Activated CD8-positive, alpha-beta memory T cell treated with anti-CD3 and anti-CD28 coated beads, Interleukin-2, amount 10 ng/mL, durations not matched to agents 7 days and 5 days (primary cell): ENCODE measurements at places on chromosomes 2 and 18. TPM values are rescaled to one million over a fixed set of nuclear protein-coding genes. Genes with fewer than 3 reads are reported as not detected.

BCL11A gene
- not detected for total RNA-seq

- H3K36me3 ChIP-seq: no peaks in the 10 kb centered on the region
- no peaks in the 10 kb centered on the region for H3K27me3 ChIP-seq
- H3K4me1 ChIP-seq: peaks cover 15% of the 10 kb centered on the region
- DNase-seq: no peak
- H3K27ac ChIP-seq: no peak overlapping the region
These were observed 125.8 kb upstream of the COPS8 start for GRCh38 chr2:236959876-236960275.

METAP1D gene
- total RNA-seq: 3.9 TPM

DNA sequence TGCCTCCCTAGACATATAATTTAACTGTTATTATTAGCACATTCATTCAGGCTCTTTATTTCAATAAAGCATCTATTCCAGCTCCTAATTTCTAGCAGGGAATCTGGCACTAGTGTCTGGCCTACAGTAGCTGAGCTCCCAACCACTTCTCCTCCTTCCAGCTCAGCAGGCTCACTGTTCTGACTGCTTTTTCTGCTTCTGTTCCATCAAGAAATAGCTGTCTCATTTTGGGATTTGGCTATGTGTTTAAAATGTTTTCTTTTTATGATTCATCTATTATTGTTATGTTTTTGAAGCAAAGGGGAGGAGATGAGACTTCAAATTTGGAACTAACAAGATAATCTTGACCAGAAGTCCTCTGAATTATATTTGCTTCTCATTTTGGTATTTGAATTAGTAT, 172.7 kb upstream of the SMAD7 start:
- no peak overlapping the region for H3K27ac ChIP-seq
- DNase-seq: no peak
- peaks cover 3% of the 10 kb centered on the region for H3K36me3 ChIP-seq
- no peak overlapping the region for H3K4me3 ChIP-seq

TEKT4 gene
- not detected for total RNA-seq

DNA sequence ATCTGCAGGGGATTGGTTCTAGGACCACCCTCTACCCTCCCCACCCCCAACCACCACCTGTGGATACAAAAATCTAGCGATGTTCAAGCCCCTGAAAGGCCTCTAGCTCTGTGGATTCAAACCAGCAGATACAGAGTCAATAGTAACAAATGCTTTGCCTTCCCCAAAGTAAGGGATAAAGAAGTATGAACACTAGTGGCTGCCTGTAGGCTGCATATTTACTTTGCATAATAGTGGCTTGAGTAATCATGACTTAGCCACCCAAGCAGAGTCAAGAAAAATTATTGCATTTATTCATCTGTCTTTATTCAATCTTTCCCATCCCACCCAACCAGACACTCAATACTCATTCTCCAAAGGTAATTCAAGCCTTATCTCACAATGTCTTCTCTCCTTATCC, 43.8 kb downstream of the SOCS6 start:
- peaks cover 3% of the 10 kb centered on the region for H3K27me3 ChIP-seq
- H3K4me3 ChIP-seq: no peak overlapping the region
- H3K27ac ChIP-seq: no peak overlapping the region
- no peaks in the 10 kb centered on the region for H3K4me1 ChIP-seq
- no peaks in the 10 kb centered on the region for H3K36me3 ChIP-seq

DNA sequence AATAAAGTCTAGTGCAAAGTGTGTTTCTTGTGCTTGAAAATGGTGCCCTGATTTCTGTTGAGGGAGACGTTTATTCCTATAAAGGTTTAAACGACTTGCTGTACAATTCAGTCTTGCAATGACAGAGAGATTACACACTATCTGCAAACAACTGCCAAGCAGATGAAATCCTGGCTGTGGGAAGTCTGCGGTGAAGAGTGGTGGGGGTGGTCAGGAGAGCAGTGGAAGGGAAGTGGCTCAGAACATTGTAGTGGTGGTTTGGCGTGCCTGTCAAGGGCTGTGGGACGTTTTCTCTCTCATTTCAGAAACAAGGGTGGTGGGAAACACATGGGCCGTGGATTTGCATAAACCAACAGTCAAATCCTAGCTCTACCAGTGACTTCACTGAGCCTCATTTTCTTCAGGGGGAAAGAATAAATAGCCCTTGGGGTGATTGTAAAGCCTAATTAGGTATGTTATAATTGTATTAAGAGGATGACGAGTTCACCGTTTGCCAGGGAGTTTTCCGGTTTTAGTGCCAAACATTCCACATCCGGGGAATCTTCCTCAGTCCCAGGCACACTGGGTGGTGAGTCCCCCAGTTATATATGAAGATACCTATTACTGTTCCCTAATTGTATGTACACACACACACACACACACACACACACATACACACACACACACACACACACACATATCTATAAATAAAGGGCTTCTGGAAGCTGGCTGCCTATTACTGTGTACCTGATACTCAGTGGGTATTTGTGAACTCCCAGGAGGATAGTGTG, 115.0 kb downstream of the SPTBN1 start:
- H3K27me3 ChIP-seq: no peaks in the 10 kb centered on the region
- H3K27ac ChIP-seq: peak overlapping the region; percentile 94
- H3K4me1 ChIP-seq: peaks cover 87% of the 10 kb centered on the region

- H3K27me3 ChIP-seq: no peaks in the 10 kb centered on the region
- no peak overlapping the region for H3K27ac ChIP-seq
- H3K4me3 ChIP-seq: no peak overlapping the region
- no peaks in the 10 kb centered on the region for H3K36me3 ChIP-seq
- no peak for DNase-seq
- no peaks in the 10 kb centered on the region for H3K4me1 ChIP-seq
These were observed 22.3 kb upstream of the DYNC2LI1 start for GRCh38 chr2:43751476-43751990.

- no peaks in the 10 kb centered on the region for H3K4me1 ChIP-seq
- H3K27me3 ChIP-seq: peaks cover 46% of the 10 kb centered on the region
- H3K27ac ChIP-seq: no peak overlapping the region
- no peak overlapping the region for H3K4me3 ChIP-seq
- H3K36me3 ChIP-seq: no peaks in the 10 kb centered on the region
These were observed 12.8 kb upstream of the GBX2 start for GRCh38 chr2:236180831-236181453.

DNA sequence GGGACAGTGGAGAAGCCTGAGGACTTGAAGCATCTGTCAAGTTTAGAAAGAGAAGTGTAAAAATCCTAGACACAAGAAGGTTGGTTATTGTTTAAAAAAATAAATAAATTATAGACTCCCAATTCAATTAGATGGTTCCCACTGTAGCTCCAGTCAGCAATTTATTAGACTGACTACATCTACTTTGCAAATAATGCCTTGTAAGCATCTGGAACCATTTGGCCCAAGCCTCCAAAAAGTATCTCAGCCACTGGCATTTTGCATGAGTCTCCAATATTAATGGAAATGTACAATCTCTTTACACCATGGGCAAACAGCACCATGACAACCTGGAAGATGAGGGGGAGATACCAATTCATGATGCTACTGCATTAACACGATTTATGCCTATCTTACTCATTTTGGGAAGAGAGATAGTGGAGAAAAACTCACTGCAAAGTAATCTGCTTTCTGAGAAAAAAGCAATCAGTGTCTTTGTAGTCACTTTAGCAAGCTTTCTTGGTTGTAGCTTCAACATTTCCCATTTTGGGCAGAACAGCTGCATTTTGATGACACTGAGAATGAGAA, 2.8 kb downstream of the NYAP2 start:
- H3K36me3 ChIP-seq: no peaks in the 10 kb centered on the region
- H3K4me1 ChIP-seq: no peaks in the 10 kb centered on the region
- H3K27ac ChIP-seq: no peak overlapping the region
- peaks cover 10% of the 10 kb centered on the region for H3K27me3 ChIP-seq

FAM228A gene
- not detected for total RNA-seq

GRCh38 chr2:230156782-230157699, 62.7 kb downstream of the SP110 start:
- H3K27me3 ChIP-seq: no peaks in the 10 kb centered on the region
- no peaks in the 10 kb centered on the region for H3K36me3 ChIP-seq
- no peak overlapping the region for H3K27ac ChIP-seq

DNA sequence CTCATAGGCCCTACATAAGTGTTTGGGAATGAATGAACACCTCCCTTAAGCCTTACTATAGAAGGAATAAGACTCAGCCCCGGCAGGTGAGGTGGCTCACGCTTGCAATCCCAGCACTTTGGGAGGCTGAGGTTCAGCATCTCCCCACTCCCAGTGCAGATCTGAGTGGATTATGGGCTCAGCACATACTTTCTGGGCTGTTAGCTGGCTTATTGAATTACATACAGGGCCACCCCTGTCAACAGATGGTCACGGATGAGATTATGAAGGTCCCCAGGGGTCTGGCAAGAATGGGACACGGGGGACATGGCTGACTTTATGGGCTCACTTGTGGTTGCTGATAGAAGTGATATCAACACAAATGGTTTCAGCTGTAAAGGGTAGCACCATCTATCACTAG, 322.3 kb downstream of the TSN start:
- H3K27ac ChIP-seq: no peak overlapping the region
- DNase-seq: no peak
- H3K4me1 ChIP-seq: no peaks in the 10 kb centered on the region
- H3K4me3 ChIP-seq: no peak overlapping the region
- H3K36me3 ChIP-seq: no peaks in the 10 kb centered on the region

- DNase-seq: no peak
- no peaks in the 10 kb centered on the region for H3K4me1 ChIP-seq
- no peak overlapping the region for H3K4me3 ChIP-seq
These were observed 156.6 kb downstream of the CYRIA start for GRCh38 chr2:16509042-16509441.

GKN2 gene
- total RNA-seq: not detected

DNA sequence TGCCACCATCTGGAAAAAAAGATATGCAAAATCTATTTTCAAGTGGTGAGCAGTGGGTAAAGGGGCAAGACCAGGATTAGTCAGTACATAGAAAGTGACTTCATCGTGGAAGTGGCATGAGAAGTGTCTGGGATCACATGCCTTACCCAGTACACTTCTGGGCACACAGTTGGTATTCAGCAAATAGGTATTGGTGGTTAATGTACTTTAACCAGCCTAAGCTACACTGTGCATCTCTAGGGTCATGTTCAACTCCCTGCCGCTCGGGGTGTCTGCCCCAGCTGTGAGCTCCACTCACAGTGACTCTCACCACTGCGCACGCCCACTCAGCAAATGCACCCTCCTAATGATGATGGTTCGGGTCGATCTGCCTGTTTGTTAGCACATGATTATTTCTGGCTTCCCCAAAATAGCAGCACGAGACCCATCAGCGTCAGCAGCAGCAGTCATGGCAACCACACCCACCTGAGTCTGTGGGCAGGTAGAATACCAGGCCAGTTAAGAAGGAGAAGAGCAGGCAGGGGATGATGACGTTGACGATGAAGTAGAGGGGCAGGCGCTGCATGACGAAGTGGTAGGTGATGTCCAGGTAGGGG, 11.1 kb downstream of the CHRNA1 start:
- peaks cover 38% of the 10 kb centered on the region for H3K4me1 ChIP-seq
- peaks cover 12% of the 10 kb centered on the region for H3K27me3 ChIP-seq
- peak overlapping the region; percentile 66 for H3K4me3 ChIP-seq
- peak overlapping the region; percentile 81 for H3K27ac ChIP-seq

DNA sequence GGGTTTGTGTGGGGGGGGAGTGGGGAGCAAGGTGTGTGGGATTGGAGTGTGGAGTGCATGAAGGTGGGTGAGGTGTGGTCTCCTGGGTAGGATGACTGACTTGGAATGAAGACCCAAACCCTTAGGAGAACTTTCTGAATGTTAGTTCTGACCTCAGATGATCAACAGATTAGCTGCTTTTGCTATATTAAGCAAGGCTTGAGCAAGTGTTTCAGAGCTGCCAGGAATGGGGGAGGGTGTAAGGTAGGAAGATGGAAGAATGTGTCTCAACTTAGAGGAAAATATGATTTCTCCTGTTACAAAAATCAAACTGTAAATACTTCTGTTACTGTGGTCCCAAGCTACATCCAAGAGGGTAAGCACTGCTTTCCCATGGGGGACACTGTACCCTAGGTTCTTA, 273.6 kb downstream of the TGIF1 start:
- no peak overlapping the region for H3K4me3 ChIP-seq
- no peaks in the 10 kb centered on the region for H3K36me3 ChIP-seq
- H3K4me1 ChIP-seq: no peaks in the 10 kb centered on the region

DNA sequence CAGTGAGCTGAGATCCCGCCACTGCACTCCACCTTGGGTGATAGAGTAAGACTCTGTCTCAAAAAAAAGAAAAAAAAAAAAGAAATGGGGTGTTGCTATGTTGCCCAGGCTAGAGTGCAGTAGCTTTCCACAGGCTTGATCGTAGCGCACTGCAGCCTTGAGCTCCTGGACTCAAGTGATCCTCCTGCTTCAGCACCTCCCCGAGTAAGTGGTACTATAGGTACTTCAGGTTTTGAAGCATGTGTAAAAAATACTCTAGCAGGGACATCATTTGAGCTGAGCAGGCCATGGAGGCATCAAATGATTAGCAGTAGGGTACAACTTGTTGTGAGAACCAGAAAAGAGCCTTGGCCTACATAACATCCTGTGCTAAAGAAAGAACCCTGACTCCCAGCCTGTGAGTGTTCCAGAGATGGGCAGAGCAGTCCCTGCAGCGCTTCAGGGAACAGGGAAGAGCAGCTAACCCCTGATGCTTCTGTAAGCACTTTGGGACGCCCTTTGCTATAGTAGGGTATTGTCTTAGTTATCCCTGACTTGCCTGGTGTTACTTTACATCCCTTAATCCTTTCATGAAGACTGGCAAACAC, 119.1 kb downstream of the NEDD4L start:
- no peak overlapping the region for H3K27ac ChIP-seq
- no peaks in the 10 kb centered on the region for H3K4me1 ChIP-seq
- H3K4me3 ChIP-seq: no peak overlapping the region
- H3K36me3 ChIP-seq: no peaks in the 10 kb centered on the region
- no peak for DNase-seq

POTEI gene
- not detected for total RNA-seq

DNA sequence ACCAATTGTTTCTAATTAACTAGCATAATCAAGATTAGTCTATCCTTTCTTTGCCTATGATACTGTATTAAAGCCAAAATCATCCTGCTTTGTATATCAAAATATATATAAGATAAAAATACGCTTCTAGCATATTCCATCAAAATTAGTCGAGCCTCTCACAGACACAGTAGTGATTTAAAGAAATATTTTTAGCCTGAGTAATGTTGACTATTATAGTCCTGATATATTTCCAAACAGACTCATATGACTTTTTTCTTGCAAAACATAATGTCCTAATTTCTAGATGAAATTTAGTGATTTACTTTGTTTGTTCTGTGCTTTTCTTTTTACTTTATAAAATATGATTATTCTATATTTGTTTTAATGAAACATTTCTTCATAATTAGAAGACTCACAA, 30.9 kb downstream of the FAP start:
- H3K4me3 ChIP-seq: no peak overlapping the region
- DNase-seq: no peak
- no peaks in the 10 kb centered on the region for H3K36me3 ChIP-seq
